NCI-H1694 treated with DMSO at 0.1 percent for 48 hours (cell line): ENCODE measurements at places on chromosomes 1 and 21.

- peak; percentile 17 for DNase-seq
These were observed 90.8 kb downstream of the GTF2B start for GRCh38 chr1:88800382-88801051.

DNA sequence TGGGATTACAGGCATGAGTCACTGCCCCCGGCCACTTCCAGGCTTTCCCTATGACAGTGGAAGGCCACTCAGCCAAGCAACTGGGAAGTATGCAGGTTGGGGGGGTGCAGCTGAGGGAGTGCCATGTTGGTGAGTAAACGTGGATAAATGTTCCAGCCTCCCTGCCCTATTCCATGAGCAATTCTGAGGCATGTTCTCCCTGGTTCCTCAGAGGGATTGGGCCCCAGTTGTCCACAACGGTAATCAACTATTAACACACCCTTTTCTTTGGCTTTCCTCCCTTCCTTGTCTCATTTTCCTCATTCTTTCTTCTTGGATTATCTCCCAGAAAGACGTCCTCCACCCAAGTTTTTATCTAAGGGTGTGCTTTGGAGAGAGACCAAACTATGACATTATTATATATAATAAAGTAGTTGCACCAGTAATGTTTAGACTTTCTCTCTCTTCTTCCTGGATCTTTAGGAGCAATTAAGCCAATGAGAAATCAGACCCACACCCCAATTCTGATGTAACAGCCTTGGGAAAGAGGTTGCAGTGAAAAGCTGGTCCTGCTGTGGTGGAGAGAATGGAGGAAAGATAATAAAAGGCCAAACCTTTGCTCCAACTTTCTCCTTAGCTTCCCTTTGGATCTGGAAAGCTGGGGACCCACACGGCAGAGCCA lies 6.8 kb upstream of the SLAMF9 start:
- DNase-seq = no peak

- DNase-seq = no peak
These were observed 30.3 kb downstream of the UBR4 start for GRCh38 chr1:19179597-19180264.

DNA sequence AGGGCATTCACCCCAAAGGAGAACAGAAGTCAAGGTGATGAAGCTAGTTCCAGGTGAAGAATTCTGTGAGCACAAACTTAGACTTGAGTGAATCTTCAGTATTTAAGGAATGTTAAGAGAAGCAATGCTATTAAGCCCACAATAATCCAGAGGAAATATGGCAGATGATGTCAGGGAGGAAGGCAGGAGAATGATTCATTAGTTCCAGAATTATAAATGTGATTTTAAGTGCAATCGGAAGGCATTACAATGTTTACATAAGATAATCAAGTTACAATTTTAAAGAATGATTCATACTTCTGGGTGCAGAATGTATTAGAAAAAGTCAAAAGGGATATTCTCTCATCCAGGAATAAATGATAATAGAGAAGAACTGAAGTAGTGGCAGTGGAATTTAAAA lies 545.2 kb upstream of the BRINP3 start:
- no peak for DNase-seq

DNA sequence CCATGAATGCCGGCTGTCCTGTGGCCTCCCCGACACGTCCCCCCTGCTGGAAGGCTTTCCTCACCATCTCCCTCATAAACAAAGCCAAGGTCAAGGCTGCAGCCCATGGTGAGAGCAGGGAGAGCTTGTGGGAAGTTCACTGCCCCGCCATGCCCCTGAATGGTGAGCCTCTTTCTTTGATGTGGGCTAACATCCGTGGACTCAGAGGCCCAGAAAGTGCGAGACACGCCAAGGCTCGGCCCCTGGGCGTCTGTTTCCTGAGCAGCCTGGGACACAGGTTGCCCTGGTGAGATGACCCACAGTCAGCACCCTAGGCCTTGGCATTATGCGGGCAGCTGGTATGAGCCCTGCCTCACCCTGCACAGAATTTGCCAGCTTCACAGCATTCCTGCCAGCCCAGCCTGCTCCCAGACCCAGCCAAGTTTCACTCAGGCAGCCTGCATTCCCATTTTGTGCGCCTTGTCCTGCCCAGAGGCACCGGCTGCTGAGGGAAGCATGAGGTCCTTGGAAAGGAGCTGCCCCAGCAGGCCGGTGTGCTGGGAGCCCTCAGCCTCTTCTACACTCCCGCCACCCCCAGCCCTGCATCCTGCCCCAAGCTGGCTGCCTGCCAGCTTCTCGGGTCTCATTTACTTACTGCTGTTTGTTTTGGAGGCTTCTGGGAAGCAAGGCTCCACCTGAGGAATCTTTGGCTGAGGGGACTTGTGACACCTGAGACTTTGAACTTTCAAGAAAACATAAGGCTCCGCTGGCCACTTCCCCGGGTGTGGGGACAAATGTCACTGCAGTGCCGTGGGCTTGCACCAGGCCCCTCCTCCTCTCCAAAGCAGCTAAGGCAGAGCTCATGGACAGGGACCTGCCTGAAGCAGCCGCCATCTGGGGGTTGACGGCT lies 31.9 kb downstream of the NEK2 start:
- DNase-seq = peak; percentile 63

DNA sequence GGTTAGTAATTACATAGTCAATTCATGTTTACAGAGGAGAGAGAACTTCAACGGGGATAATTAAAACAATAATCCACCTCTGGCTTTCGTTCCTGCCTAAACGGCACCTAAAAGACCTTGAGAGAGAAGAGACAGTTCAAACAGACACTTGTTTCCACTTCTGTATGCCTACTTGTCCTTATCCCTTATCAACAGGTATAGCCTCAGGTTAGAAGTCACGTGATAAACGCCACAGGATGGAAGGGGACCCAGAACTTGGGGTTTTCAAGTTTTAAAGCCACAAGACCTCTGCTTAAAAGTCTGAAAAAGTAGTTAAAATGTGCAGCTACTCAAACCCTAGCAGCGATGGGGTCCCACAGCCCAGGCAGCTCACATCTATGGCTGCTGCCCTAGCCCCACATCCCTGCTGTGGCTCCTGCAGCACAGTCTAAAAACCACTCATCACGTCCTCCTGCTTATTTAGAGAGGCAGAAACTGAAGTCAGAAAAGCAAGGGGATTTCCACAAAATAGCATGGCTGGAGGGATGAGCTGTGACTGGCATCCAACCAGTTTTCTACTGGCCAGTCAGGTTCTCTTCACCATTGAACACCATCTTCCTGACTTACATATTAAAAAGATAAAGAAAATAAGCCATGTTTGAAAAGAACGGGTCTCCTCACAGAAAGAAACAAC lies 51.2 kb upstream of the SEC16B start:
- no peak for DNase-seq

DNA sequence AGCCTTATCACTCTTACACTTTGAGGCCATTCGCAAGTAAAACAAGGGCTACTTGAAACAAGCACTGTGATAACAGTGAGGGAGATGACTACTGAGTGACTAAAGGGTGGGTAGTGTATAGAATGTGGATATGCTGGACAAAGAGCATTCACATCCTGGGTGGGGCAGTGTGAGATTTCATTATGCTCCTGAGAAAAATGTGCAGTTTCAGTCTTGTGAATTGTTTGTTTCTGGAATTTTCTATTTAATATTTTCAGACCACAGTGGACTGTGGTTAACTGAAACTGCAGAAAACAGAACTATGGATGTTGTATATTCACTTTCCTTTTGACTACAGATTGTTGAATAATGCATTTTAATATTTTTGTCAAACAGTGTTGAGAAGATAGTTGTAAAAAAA lies 25.1 kb upstream of the B3GALT2 start:
- DNase-seq = no peak

- no peak for DNase-seq
These were observed 1514.2 kb downstream of the MRPL39 start for GRCh38 chr21:24093032-24093431.

GRCh38 chr1:182575540-182576149 lies 13.4 kb downstream of the RNASEL start:
- no peak for DNase-seq

DNA sequence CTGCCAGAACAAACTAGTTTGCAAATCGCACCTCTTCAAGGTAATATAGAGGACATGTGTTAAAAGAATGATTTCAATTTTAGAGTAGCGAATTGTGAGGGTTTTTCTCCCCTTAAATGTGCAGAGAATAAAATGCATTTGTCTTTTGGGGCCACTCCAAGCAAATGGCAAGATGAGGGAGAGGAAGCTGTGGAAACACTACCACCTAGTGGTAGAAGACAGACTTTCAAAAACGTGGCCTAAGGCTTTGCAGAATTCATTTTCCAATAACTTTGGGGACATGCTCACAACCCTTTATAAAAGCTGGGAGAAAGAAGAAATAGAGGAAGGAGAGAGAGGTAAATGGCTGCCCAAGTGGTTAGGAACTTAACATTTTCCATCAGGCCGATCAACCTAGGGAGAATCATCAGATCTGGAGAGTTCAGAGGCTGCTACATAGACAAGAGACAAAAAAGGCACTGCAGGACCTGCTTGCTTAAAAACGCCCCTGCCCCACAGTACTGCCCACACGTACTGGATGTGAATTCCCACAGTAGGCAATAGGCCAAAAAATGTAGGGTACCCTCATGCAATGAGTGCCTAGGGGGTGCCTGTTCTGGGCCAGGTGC lies 15.7 kb upstream of the RCAN1 start:
- DNase-seq = peak; percentile 45

GRCh38 chr1:171142416-171143385 lies 42.4 kb upstream of the FMO2 start:
- no peak for DNase-seq

DNA sequence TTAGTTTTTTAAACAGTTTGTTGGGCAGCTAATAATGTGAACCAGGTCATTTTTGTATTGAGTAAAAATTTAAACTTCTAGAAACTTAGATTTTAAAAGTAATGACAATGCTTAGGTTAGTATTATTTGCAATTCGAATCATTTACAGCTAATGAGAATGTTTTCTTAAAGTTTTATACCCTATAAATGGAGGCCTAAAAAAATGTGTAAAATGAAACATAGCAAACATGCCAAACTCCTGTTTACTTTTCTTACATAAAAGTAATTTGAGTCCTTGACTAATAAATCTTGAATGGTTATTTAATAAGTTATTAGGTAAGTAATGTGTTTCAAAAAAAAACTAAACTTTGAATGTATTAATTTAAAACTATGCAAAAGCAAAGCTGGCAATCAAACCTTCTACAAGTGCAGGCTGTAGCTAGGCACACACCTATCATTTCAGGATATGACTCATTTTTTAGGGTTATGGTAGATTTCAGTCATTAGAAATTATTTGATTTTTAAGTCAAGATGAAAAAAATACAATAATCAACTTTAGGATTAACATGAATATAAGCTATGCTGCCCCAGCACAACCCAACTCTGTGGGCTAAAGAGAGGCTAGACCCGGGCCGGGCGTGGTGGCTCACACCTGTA lies 41.5 kb downstream of the CLSTN1 start:
- no peak for DNase-seq

DNA sequence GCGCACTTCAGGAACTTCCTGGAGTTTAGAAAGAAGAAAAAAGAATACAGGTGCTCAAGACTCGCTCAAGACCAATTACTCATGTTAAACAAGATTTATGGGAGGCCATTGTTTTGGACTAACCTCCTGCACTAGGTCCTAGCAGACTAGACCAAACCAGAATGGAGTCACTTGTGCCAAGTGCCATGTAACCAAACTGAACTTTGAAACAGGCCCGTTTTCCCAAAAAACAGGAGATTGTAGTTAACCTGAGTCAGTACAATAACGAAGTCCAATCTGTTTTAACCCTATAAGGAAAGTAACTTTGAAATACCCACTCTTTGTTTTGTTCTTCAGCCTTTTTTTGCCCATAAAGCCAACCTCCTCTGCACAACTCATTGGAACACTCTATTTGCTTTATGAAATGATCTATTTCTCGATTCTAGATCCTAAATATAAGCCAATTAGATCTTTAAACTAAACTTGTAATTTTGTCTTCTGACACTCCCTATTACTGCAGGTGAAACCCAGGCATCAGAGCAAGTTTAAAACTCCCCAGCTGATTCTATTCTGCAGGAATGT lies 695 bp upstream of the NTPCR start:
- no peak for DNase-seq

DNA sequence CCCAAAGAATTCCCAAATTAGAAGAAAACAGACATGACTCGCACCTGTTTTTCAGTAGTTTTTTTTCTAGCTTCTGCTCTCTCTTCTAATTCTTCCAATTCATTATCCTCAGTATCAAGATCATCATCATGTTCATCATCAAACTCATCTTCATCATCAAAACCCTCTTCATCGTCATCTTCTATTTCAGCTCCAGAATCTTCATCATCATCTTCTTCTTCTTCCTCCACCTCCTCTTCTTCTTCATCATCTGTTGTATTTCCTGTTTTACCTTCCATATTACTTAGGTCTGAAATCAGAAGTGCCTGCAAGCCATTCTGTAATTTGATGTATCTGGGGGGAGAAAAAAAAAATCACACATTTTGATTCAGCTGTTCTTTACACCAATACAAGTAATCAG lies 38.3 kb downstream of the NRDC start:
- no peak for DNase-seq

GRCh38 chr1:28371010-28371377 lies 1.5 kb downstream of the PHACTR4 start:
- DNase-seq = no peak

GRCh38 chr21:46441961-46442498 lies 16.7 kb upstream of the DIP2A start:
- DNase-seq = no peak

DNA sequence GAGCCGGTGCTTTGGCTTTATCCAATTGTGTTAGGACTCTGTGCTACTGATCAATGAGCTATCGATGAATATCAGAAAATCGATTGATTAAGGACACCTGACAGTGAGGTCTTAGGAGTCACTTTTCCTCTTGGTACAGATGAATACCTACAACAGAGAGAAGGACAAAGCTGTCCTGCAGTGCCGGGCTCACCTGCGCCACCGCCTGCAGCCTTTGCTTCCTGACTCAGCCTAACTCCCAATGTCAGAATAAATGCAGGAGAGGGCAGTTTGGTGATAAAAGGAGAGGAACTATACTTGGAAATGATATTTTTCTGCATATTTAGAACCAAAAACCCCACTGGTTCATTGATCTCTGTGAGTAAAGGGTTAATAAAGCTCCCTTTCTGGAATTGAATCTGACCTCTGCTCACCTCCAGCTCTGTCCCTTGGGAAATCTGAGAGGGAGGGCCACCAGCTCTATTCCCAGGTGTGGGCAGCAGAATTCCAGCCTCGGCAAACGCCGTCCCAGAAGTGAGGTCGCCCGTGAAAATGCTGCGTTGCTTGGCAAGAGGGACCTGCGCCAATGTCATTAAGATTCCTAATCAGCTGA lies 39.3 kb downstream of the POFUT2 start:
- no peak for DNase-seq

- no peak for DNase-seq
These were observed 979 bp downstream of the PIGM start for GRCh38 chr1:160030657-160031364.

DNA sequence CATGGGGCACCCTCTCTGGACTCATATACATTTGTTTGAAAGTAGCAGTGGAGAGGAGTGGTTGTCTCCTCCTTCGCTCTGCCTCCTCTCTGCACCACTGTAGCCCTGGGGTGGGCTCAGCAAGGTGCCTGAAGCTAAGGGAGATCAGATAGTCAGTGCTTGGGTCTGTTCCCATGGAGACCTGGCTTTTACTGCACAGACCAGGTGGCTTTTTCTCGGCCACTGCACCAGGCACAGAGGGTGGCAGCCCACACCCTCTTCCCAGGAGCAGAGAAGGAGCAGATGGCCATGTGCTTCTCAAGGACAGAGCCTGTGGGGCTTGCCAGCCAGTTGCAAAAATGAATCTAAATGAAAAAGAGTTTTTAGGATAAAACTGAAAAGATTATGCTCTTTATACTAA lies 123.4 kb upstream of the KCNK1 start:
- DNase-seq = peak; percentile 97
